GM06990 (cell line): ENCODE measurements at places on chromosomes 1 and 21.
A peak's percentile ranks its signal among the peaks of the same experiment; 100 is the strongest.

DNA sequence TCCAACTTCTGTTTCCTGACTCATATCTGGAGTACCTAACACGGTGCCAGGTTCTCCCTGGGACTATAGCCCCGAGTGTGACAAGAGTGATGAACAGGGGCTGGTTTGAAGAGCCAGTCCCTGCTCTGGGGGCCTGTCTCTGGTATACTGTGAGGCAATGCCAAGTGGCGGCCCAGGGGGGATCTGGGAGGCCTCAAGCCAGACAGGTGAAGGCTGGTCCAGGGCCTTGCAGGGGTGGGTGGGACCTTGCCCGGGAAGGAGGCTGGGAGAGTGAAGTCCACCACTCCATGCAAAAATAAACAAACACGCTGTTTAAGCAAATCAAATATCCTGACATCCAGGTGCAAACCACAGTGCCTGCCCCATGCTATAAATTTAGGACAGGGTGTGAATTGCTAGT is 6.8 kb upstream of the PLXNA2 start:
- DNase-seq = no peak

GRCh38 chr1:203197625-203198024 is 11.1 kb upstream of the CHI3L1 start:
- no peak for DNase-seq

DNA sequence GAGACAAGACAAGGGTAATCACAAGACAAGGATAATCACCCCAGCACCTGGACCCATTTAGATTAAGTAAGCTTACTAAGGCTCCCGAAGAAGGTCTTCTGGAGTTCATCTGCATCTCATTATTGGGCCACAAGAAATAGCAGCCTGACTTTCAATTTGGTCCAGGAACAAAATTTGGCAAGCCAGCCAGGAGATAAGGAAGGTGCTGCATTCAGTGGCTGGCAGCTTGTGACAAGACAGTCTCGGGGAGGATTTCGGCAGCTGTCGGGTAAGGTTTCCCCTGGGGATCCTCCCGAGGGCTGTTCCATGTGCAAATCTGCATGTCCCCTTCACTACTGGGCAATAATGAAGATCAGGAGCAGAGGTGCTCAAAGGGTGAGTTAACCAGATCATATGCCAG is 195.2 kb downstream of the FCRL5 start:
- no peak for DNase-seq

DNA sequence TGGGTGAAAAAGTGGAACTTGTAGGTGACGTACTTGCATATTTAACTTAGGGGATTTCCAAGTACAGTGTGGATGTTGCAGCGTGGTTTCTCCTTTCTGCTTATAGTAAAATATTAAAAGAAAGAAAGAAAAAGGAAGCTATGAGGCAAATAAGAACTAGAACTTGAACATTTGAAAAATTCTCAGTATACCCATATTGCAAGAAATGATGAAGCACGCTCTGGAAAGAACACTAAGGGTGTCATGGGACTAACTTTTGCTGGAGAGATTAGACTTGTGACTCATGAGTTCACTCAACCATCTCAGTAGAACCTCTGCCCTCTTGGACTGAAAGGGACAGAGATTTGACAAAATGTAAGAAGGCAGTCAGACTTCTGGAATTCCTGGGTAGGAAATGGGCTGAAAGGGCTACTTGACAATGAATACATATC is 704.5 kb upstream of the ADGRL4 start:
- peak; percentile 43 for DNase-seq

- peak; percentile 39 for DNase-seq
Observed at GRCh38 chr21:36134803-36135390, at the start of gene CBR3. CBR3 (plus strand) TSS chr21:36135079; CDS start chr21:36135193, 114 bp downstream.

DNA sequence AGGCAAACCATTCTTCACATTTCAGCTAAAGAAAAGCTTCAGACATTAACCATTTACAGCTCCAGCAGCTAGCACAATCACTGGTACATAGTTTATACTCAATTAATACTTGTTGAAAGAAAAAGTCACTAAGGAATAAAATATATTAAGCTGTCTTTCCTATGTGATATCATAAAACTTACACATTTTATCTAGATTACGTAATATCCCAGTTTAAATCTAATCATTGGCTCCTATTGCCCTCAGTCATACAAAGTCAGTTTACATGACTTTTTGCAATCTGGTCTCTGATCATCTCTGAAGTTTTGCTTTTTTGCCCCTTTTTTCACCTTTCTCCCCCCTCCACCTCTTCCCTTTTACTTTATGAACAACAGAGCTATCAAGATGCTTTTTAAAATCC is 8.5 kb upstream of the PRRC2C start:
- DNase-seq = no peak

GRCh38 chr21:21174676-21175075 is 176.5 kb downstream of the NCAM2 start:
- DNase-seq = no peak

DNA sequence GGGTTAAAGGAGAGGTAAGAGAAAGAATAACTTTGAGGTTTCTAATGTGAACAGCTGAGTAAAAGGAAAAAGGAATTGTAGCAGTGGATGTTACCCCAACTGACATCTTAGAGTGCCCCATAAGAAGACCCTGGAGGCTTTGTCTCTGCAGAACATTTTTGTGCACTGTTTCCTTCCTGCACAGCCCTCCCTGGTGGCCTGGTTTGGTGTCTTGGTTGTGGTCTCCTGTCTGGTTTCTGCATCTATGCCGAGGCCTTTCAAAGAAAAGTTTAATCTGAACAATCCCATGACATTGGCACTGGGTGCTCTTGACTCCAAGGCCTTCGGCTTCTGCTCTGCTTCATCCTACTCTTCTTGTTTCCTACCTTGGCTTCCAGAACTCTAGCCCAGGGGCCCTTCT is 57.8 kb downstream of the RHOU start:
- DNase-seq = no peak

DNA sequence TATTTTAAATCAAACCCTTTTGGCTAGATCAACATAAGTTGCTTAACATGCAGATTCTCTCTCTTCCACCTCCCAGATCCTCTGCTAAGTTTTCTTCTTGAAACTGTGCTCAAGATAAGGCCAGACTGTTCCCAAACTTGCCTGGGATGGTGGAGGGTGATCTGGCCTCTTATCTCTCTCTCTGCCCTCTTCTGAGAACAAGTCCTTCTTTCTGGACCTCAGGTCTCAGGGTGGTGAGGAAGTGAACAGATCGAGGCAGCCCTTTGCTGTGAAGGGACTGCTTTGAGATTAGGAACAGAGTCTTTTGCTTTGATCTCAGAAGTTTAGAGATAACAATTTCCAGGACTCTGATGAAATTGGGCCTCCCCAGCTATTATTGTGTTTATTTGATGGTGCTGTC is 70.7 kb downstream of the HUNK start:
- DNase-seq = no peak
